Left renal cortex interstitium (tissue), 4 donors: ENCODE measurements at places on chromosomes 12 and 14.

GRCh38 chr14:72275242-72275641 is 343.0 kb downstream of the RGS6 start:
- no peak for DNase-seq

- no peak for DNase-seq
Measured at GRCh38 chr14:57746563-57746962, 119.3 kb downstream of the SLC35F4 start.

DNA sequence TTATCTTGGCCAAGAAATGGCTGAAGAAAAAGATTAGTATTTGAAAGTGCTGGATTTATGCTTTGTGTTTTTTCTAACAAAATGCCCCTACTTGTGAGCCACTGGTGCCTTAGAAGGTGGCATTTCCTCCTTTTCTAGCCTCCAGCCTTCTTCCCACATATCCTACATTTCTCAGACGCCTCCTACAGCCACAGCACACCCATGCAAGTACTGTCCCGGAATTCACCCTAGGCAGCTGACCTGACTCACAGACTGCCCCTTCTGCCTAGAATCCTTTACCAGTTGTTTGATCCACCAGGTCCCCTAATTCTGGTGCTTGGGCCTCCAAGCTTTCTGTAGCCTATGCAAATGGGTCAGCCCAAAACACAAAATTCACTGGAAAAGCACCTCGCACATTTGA is 166.0 kb downstream of the FOXN3 start:
- no peak for DNase-seq

GRCh38 chr12:80617733-80618132 is 89.7 kb upstream of the MYF6 start:
- no peak for DNase-seq

DNA sequence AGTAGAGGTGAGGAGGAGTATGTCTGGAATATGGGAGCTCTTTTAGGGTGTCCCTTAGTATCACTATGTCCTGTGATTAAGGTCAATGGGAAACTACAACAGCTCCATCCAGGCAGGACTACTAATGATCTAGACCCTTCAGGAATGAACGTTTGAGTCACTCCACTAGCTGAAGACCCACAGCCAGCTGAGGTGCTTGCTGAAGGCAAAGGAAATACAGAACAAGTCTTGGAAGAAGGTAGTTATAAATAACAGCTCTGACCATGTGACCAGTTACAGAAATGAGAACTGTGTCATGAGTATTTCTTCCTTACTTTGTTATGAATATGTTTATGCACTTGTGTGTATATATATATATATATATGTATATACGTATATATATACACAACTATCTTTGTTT is 40.5 kb upstream of the USP44 start:
- no peak for DNase-seq

GRCh38 chr12:15033641-15034040 is 60.8 kb downstream of the PDE6H start:
- DNase-seq, result no peak

DNA sequence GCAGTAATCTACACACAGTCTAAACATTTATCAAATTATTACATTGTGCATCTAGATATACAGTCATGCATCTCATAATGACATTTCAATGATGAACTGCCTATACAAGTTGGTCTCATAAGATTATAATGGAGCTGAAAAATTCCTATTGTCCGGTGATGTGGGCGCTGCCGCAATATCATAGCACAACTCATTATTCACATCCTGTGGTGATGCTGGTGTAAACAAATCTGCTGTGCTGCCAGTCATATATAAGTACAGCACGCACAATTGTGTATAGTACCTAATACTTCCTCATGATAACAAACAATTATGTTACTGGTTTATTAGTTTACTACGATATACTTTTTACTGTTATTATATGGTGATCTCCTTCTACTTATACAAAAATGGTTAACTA is 768.8 kb upstream of the NOVA1 start:
- no peak for DNase-seq

DNA sequence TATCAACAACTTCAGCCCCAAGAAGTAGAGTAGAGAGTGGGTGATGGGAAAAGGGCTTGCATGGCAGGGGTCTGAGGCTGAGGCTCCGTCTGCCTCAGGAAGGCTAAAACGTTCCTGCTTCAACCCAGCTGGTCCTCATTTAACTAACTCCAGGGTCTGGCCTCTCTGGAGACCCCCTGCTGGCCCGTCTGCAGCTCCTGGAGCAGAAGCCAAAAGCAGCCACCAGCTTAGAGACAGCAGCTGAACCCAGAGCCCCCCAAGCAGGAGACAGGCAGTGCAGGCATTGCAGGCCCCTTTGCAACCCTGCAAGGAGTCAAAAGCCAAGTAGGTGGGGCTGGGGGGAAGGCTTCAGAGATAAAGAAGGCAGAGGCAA is 25.1 kb upstream of the LTBP2 start:
- no peak for DNase-seq

GRCh38 chr12:100460702-100461101 is 13.0 kb upstream of the NR1H4 start:
- DNase-seq, result no peak

DNA sequence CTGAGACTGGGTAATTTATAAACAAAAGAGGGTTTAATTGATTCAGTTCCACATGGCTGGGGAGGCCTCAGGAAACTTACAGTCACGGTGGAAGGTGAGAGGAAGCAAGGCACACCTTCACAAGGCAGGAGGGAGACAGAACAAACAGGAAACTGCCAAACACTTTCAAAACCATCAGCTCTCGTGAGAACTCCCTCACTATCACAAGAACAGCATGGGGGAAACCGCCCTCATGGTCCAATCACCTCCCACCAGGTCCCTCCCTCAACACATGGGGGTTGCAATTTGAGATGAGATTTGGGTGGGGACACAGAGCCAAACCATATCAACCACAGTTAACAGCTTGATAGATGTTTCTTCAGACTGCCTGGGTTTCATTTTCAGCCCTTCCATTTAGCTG is 6.2 kb upstream of the GNPNAT1 start:
- DNase-seq, result no peak

DNA sequence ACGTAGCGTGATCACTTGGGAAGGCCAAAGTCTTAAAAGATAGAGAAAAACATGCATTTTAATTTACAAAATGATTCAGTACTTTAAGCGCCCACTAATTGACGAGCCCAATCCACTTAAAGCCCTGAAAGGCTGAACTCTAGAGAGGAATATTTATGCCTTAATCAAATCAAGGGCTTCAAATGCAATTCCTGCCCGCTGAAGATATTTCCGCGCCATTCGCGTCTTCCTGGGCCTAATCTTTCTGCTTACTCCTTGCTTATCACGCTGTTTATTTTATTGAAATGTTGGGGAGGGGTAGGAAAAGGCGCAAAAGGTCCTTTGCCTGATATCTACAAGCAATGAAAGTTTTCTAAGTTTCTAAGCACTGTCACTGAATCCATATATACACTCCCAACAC is 4.0 kb downstream of the TBX3 start:
- no peak for DNase-seq

GRCh38 chr12:93348575-93349435 is 28.9 kb upstream of the NUDT4 start:
- no peak for DNase-seq

DNA sequence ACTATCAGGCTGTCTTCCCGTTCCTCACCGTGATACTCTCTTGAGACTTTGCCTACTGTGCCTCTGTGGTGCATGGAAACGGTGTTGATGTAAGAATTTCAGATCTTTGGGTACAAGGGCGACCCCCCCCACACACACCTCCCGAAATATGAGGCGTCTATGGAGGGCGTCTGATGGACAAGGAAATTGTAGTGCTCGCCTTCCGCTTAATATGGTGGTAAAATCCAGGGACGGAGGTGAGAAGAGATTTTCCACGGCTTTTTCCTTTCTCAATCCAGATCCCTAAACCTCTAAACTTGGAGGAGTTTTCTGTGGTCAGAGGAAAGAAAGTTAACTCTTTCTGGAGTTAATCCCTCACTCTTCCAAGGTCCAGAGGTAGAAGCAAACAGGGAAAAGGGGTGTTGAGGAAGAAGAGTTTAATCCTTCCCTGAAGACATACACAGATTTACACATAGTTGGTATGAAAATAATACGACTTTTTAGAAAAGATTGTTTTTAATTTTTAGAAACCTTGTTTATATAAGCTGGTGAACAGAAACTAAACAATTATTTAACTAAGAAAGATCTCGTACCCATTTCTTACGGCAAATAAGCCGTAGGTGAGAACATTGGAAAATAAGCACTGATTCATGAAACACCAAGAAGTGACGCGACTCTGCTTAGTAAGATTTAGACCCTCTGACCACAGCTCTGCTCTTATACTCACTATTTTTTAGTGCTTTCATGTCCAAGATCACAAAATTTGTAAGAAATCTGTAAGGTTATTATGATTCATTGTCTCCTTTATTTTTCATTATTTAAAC is 23.1 kb upstream of the RNASE12 start:
- DNase-seq, result no peak

DNA sequence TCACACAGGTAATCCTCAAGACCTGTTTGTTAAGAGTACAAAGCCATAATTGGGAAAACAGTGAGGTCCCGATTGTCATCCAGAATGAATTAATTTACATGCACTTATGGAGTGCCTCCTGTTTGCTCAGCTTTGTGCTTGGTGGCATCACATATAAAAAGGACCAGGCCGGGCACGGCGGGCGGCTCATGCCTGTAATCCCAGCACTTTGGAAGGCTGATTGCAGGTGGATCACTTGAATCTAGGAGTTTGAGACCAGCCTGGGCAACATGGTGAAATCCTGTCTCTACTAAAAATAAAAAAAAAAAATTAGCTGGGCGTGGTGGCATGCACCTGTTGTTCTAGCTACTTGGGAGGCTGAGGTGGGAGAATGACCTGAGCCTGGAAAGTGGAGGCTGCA is 247.4 kb downstream of the CACNA1C start:
- no peak for DNase-seq

DNA sequence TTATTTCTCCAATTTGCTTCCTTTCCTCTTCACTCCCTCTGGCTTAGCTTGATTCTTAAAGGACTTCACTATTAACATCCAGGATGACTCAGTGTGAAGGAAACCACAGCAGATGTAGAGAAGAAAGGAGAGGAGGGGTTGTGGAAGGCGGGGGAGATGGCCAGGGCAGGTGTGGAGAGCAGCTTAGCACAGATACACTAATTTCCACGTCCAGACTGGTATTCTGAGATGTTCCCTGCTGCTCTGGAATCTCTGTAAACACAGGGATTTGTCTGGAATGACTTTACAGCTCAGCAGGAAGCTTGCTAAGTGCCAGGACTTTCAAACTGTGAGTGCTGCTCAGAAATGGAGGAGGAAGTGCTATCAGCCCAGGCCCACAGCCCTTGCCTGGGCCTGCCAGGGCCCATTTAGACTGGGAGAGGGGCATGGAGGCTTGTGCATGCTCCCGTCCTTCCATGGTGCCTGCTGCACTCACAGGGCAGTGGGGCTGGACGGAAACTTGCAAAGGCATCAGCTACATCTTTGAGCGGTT is 202.5 kb upstream of the DDHD1 start:
- DNase-seq, result no peak

- no peak for DNase-seq
Measured at GRCh38 chr14:104521816-104522745, 57.5 kb upstream of the C14orf180 start.

GRCh38 chr12:96482086-96482485 is 7.3 kb upstream of the CFAP54 start:
- DNase-seq, result no peak

- DNase-seq, result no peak
Measured at GRCh38 chr12:124321556-124322270, 26.8 kb downstream of the RFLNA start.

DNA sequence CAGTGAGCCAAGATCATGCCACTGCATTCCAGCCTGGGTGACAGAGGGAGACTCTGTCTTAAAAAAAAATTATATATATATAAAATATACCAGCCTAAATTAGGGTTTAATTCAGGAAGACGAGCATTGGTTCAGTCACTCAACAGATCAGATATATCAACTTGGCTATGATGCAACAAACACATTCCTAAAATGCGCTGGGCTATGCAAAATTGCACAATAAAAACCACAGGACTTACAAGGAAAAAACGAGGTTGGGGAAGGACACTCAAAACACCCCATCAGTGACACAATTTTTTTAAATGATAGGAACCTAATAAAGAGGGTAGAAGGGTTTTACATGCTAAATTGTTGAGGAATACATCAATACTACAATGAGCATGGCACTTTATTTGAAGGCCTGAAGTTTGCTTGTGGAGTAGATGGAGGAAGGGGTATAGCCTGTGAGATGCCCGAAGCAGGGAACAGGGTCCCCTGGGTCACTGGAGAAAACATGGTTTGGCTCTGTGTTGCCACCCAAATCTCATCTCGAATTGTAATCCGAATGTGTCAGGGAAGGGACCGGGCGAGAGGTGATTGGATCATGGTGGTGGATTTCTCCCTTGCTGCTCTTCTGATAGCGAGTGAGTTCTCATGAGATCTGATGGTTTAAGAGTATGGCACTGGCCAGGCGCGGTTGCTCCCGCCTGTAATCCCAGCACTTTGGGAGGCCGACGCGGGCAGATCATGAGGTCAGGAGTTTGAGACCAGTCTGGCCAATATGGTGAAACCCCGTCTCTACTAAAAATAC is 71.2 kb downstream of the TNFAIP2 start:
- DNase-seq, result no peak

DNA sequence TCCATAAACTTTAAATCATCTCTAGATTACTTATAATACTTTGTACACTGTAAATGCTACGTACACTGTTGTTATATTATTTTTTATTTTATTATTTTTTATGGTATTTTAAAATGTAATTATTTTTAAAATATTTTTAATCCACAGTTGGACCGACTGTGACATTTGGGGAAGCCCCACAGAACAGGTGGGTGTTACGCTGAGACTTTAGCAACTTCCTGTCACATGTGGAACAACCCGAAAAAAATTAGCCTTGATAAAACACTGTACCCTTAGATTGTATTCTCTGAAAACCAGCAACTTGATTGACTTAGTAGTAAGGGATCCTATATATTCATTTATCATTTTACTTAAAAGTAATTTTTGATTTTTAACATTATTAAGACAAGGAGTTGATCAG is 1755.7 kb upstream of the SEL1L start:
- no peak for DNase-seq

GRCh38 chr12:88132392-88132791 is 9.5 kb downstream of the CEP290 start:
- DNase-seq, result no peak

- no peak for DNase-seq
Measured at GRCh38 chr12:115199831-115200230, 515.9 kb upstream of the TBX3 start.

GRCh38 chr12:31850268-31850667 is 108.9 kb upstream of the RESF1 start:
- no peak for DNase-seq

DNA sequence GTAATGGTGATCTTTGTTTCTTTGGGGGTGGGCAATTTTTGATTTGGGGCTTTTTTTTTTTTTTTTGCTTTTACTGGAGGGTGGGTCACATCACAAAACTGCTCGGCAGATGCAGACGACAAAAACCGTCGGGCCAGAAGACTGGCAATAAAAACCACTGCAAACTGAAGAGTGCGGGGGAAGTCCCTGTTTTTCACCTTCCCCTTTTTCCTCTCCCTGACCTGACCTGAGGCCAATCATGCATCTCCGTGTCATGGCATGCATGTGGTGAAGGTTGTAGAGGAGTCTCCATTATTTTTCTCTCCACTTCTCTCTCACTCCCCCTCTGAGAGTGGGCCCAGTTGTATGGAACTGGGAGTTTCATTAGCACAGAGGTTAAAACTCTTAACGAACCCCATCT is 57.5 kb downstream of the AP5M1 start:
- no peak for DNase-seq
